ENCODE measurements at places on chromosomes 5 and 9.
A peak's percentile ranks its signal among the peaks of the same experiment; 100 is the strongest.

- DNase-seq, result no peak
Measured at GRCh38 chr9:69308206-69308931, 16.6 kb upstream of the ENTREP1 start.

GRCh38 chr5:103589357-103589756 lies 26.8 kb upstream of the NUDT12 start:
- DNase-seq, result peak; percentile 3

DNA sequence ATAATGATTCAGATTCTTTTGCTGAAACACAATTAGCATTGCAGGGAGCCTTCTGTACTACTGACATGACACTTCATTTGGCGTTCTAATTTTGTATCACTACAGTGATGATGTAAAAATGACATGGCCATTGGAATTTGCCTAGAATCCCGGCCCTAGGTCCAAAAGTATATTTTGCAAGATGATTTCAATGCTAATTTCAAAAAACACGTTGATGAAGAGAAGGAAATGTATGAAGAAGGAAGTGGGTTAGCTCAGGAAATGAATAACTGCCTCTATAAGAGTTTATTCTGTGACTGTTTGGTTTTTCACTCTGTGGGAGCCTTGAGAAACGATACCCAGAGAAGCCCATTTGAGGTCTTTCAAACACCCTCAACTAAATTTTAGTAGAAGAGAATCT lies 59.3 kb downstream of the OSTF1 start:
- DNase-seq, result no peak

DNA sequence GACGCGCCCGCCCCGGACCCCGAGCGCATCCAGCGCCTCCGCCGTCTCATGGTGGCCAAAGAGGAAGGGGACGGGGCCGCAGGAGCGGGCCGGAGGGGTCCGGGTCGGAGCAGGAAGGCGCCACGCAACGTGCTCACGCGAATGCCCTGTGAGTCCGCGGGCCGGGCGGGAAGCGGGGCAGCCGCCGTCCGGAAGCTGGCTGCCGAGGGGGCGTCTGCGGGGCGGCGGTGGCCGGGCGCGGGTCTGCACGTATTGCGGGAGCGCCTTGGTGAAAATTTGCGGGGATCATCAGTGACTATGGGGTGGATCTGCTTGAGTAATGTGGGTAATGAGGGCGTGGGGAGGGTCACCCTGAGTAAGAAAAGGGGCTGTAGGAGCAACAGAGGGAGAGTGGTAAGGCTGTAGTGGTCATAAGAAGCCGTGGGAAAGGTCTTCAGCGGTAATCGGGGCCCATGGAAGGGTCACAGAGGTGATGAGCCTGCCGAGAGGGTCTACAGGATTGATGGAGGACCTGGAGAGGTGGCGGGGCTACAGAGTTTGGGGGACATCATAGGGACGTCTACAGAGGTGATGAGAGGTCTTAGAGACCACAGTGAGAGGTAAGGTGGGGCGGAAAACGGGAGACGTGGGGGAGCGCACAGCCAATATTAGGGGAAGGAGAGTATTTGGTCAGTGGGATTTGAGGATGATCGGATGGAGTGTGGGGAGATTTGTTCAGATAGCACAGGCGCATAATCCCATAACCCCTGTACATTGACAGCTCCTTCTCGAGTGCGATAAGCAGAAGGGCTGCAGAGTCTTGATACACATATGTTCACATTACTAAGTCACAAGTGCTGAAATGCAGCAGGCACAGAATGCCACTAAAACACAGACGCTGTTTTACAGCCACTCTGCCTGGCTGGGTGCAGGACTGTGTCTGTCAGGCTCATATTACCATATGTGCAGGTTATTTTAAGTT lies 819 bp downstream of the LSM11 start:
- peak; percentile 19 for DNase-seq

- no peak for DNase-seq
Measured at GRCh38 chr5:65041296-65042158, 272.8 kb downstream of the CWC27 start.

DNA sequence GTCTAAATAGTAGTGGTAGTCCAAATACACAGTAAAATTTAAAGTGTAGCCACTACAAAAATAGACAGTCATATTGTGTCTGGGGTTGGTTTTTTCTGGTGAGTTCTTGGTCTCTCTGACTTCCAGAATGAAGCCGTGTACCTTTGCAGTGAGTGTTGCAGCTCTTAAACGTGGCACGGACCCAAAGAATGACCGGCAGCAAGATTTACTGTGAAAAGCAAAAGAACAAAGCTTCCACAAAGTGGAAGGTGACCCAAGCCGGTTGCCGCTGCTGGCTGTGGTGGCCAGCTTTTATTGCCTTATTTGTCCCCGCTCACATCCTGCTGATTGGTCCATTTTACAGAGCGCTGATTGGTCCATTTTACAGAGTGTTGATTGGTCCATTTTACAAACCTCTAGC lies 188.7 kb downstream of the ZNF608 start:
- DNase-seq, result no peak

DNA sequence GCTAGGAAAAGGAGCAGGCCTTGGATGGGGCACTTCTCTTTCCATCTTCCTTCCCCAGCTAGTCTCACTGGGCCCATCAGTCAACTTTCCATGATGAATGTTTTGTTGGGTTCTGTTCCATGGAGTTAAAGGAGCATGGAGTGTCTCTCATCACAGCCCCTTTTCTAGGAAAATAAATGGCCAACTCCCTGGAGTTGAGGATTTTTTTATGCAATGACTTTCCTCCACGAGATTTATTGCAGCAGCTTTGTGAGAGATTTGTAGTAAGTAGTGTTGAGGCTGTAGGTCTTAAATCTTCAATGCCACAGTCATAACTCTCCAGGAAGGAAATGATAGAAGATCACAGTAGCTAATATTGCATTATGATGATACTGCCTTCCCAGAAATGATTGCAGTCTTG lies 45.6 kb upstream of the SLC44A1 start:
- DNase-seq, result no peak

GRCh38 chr5:34923694-34924461 lies 5.5 kb upstream of the DNAJC21 start:
- no peak for DNase-seq

- no peak for DNase-seq
Measured at GRCh38 chr5:89930591-89931392, 478.8 kb downstream of the CETN3 start.

- peak; percentile 66 for DNase-seq
Measured at GRCh38 chr9:96020792-96021550, 145.5 kb downstream of the ERCC6L2 start.

- DNase-seq, result no peak
Measured at GRCh38 chr5:95605786-95606185, 14.1 kb upstream of the GPR150 start.

- no peak for DNase-seq
Measured at GRCh38 chr5:8135742-8136141, 266.8 kb downstream of the MTRR start.

DNA sequence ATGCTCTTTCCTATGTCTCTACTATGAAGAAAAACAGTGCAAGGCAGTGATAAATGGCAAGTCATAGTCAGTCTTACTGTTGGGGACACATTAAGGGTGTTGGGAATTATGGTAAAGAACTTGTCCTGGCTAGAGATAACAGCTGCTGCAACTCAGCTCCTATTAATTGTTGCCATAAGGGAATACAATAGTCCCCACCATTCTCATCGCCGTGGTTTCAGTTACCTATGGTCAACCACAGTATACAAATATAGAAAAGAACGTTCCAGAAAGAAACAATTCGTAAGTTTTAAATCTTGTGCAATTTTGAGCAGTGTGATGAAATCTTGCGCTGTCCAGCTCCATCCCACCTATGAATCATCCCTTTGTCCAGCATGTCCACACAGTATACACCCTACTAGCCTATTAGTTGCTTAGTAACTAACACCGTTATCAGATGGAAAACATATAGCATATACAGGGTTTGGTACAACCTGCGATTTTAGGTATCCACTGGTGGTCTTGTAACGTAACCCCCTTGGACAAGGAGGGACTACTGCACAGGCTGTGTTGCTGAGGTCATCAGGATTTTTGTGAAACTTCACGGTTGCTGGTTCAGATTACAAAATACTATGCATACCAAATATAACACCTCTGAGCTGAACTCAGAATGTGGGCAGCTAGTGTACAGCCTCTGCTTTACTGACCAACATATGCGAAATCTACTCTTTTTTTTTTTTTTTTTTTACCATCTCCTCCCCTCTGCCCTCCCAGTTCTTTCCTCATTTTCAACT lies 53.5 kb downstream of the ZFR start:
- DNase-seq, result no peak

GRCh38 chr5:66312266-66312665 lies 168.2 kb downstream of the SREK1 start:
- DNase-seq, result no peak

GRCh38 chr5:76503929-76504328 lies 100.8 kb downstream of the IQGAP2 start:
- DNase-seq, result no peak

GRCh38 chr5:40570408-40571129 lies 109.1 kb upstream of the PTGER4 start:
- no peak for DNase-seq

- DNase-seq, result no peak
Measured at GRCh38 chr5:34525761-34526160, 130.4 kb upstream of the RAI14 start.

DNA sequence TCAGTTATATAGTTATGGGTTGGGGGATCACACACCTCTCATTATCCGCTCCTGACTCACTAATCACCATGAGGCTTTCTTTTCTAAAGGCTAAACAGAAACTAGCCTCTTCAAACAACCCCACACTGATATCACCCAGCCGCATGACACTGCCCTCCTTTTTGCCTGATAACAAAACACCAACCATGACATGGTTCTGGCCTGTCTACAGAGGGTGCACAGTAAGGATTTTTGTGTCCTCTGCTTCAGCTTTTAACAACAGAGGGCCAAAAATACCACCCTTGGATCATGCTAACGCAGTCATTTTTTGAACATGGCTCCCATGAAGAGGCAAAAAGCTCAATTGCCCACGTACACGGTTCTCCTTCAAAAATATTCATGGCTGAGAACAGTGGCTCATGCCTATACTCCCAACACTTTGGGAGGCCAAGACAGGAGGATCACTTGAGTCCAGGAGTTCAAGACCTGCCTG lies 4.0 kb downstream of the CMBL start:
- DNase-seq, result no peak

GRCh38 chr5:10250806-10251276 lies 761 bp downstream of the CCT5 start:
- no peak for DNase-seq

GRCh38 chr9:135222881-135223760 lies 135.7 kb downstream of the OLFM1 start:
- DNase-seq, result no peak

- no peak for DNase-seq
Measured at GRCh38 chr5:1167361-1167727, 34.1 kb upstream of the SLC6A19 start.

DNA sequence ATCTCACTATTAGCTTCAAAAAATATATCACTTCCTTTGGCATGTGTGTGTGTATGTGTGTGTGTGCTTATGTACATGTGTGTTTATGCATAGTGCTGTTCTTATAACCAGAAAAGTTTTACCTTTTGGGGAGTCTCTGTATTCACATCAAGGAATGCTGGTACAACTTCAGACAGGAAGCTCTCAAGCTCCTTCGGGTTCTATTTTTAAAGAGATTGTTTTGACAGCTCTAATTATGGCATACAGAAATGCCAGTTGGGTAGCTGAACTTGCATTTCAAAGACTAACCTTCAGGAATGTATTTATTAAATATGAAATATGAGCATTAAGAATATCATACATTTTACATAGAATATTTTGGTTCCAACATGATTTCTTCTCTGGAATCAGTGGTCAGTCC lies 163.1 kb downstream of the DTWD2 start:
- no peak for DNase-seq
